Skeletal muscle tissue (tissue), 5 donors: ENCODE measurements at places on chromosomes 3 and 15. TPM values are rescaled to one million over a fixed set of nuclear protein-coding genes. Genes with fewer than 3 reads are reported as not detected.

Gene ESYT3
- total RNA-seq = 14.1 TPM

Gene CHST14
- total RNA-seq = 6.8 TPM

Gene GHSR
- not detected for total RNA-seq

Gene AP3B2
- not detected for total RNA-seq

Gene PSTPIP1
- total RNA-seq = 2.1 TPM

Gene CYP8B1
- total RNA-seq = not detected

Gene LYZL4
- total RNA-seq = not detected

Gene NRROS
- 1.6 TPM for total RNA-seq

Gene PROS1
- 19.3 TPM for total RNA-seq

Gene ALG1L2
- 3.7 TPM for total RNA-seq

Gene CADPS
- total RNA-seq = 1.0 TPM

Gene PLS1
- total RNA-seq = not detected
